ENCODE measurements at places on chromosomes 4 and X.

- DNase-seq: no peak
These were observed 174.2 kb upstream of the HAND2 start for GRCh38 chr4:173704201-173704600.

DNA sequence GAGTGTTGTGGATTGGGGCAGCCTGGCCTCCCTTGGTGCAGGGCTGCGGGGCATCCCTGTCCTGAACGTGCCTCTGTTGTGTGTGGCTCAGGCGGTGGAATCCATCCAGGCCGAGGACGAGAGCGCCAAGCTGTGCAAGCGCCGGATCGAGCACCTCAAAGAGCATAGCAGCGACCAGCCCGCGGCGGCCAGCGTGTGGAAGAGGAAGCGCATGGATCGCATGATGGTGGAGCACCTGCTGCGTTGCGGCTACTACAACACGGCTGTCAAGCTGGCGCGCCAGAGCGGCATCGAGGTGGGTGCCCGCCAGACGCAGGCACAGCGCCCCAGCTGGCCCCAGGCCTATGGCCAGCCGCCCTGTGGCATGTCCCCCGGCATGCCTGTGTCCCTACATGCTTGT lies 25.6 kb downstream of the MAEA start:
- no peak for DNase-seq

- no peak for DNase-seq
These were observed 49.5 kb upstream of the LNX1 start for GRCh38 chr4:53640576-53641453.

GRCh38 chrX:74506317-74507115 lies 85.2 kb downstream of the SLC16A2 start:
- DNase-seq: no peak

GRCh38 chrX:120999413-120999812 lies 13.9 kb upstream of the CT47A1 start:
- no peak for DNase-seq

- DNase-seq: peak; percentile 15
These were observed 133.6 kb upstream of the GIMD1 start for GRCh38 chr4:106502106-106502699.

- DNase-seq: no peak
These were observed 50.0 kb downstream of the CLCN5 start for GRCh38 chrX:49972328-49972860.

- no peak for DNase-seq
These were observed 421.4 kb upstream of the DIPK2B start for GRCh38 chrX:45622042-45622423.

GRCh38 chrX:21373637-21374162 lies 518 bp upstream of the CNKSR2 start:
- no peak for DNase-seq

GRCh38 chr4:96356591-96357370 lies 516.9 kb downstream of the PDHA2 start:
- DNase-seq: no peak

GRCh38 chr4:15343000-15343399 lies 84.8 kb upstream of the C1QTNF7 start:
- no peak for DNase-seq

GRCh38 chr4:148868191-148868590 lies 426.0 kb upstream of the NR3C2 start:
- no peak for DNase-seq

DNA sequence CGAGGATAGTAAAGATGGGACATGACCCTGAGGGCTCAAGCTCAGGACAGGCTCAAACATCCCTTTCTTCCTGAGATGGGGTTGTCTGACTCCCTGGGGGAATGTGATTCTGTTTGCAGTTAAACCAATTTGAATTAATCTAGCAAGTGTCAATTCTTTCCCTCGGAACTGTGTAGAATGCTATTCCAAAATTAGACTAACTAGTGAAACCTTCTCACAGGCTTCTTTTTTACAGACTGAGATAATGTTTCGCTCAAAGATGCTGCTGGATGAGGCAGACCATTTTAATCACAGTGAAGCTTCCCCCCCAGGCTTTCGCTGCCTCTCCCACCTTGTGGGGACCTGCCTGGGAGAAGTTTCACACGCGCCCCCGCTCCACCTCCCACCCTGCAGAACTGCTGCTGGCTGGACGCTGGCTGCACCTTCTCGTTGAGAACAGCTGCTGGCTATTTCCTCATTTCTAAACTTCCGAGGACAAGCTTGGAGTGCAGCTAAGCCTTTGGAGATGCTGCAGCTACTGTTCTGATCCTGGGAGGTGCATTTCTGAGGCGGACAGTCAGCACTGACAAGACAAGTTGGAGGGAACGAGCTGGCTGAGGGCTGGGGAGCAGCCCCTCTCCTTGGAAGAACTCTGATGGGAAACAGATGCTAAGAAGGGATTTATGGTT lies 297.8 kb downstream of the RAPGEF2 start:
- no peak for DNase-seq

- peak; percentile 3 for DNase-seq
These were observed 62.1 kb downstream of the RHOXF2B start for GRCh38 chrX:120015145-120016067.

DNA sequence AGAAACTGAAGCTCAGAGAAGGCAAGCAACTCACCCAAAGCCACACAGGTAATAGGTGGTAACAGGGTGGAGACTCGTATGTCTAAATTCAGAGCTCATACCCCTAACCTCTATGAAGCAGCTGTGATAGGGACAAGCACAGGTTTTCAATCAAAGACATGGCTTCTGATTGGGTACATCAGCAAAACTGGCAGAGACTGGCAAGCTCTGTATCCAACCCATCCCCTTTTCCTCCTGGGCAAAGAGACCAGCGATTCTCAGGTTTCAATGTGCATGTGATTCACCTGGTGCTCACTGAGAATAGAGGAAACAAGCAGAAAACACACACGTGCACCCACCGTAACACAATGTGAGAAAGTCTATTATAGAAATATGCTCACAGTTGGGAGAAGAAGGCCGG lies 153.0 kb downstream of the SMIM20 start:
- no peak for DNase-seq

DNA sequence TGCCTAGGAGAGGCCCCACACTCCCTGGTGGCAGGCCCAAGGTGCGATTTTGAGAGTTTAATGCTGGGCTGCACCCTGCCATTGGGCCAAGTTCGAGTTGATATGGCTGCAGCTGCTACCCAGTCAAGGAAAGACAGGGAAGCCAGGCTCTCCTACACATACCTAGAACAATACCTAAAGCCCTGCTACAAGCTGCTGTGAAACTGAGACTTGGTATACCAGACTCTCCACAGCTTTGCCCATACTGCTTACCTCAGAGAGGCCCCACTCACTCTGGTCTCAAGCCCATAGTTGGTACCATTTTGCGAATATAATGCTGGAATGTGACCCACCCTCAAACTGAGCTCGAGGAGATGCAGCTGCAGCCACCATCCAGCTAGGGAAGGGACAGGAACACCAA lies 147.7 kb upstream of the MAGEB2 start:
- DNase-seq: no peak

DNA sequence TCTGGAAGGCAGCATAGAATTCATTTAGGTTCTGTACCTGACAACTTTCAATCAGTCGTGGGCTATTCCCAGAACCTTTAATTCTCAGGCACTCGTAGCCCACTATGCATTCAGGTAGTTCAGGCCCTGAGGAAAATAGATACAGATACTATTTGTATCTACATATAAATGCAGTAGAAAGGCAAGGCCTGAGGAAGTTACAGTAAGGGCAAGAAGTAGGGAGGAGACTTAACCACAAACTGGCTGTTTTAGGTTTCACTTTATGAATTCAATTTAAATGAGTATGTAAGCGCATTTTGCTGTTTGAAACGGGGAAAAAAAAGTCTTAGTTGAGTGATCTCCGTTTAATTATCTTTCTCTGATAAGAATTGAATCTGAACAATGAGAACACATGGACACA lies 529.4 kb upstream of the ATOH1 start:
- no peak for DNase-seq

DNA sequence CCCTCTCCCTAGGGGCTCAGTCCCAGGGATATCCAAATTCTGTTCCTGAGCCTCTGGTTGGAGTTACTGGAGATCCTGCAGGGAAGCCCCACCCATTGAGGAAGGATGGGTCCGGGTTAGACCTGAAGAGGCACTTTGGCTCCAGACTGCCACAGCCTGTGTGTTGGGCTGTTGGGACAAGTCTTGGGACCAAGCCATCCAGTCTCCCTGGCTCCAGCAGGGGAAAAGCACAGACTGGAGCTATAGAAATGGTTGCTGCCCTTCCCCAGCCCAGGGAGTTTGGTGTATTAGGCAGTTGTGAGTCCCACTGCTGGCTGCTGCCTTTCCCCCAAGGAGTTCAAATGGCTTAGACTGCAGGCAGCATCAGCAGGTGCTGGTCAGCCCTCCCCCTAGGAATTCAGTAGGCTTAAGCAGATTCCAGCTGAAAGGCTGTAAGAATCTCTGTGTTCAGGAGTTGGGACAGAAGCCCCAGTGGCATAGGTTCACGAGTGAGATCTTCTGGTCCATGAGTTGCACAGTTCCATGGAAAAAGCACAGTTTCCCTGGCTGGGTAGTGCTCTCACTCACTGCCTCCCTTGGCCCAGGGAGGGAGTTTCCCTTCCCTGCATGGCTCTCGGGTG lies 344.0 kb upstream of the EPHA5 start:
- no peak for DNase-seq

DNA sequence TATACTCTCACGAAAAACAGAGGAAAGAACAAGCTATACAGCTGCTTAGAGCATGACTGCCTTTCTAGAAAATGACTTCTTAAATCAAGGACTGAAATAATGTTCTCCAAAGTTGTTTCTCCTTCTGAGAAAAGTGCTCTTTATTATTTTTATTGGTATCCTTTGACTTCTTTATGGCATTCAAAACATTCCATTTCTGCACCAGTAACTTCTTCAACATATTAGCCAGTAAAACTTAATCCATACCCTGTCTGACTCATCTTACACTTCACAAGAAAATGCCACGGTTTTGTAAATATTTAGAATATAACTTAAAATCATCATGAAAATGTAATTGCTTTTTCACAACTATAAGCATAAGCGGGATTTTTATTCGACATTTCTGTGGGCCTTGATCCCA lies 180.4 kb downstream of the NR3C2 start:
- DNase-seq: no peak

GRCh38 chr4:7418131-7418943 lies 16.4 kb downstream of the PSAPL1 start:
- no peak for DNase-seq

DNA sequence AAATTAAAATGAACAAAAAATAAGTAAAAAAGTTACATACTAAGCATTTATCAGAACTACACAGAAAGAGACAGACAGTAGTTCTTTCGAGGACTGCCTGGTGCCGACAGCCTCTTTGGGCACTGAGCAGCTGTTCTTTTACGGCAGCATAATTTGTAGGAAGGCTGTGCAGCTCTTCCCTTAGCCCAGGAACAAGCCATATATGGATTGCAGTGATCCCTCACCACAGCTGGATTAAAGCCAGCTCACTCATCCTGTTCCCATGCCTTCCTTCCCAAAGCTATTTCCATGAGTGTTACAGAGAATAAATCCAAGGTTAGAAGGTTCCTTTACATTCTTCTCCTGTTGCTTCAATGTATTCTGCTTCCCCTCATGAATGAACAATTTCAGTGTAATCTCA lies 71.7 kb downstream of the DDX60L start:
- DNase-seq: peak; percentile 35

DNA sequence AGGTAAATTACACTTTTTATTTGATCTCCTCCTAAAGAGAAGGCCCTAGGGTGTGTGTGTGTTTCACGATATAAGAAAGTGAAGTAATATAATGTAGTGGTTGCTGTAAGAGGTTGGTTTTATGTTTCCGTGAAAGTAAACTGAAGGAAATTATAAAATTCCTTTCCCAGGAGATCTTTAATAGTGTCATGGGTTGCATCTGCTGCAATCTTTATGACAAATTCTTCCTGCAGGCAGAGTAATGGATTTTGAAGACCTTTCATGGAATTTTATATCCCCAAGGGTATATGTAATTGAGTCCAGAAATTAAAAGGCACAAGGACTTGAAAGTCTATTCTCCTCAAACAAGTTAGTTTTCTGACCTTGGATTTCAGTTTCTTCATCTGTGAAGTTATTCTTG lies 538.6 kb downstream of the ANKRD50 start:
- no peak for DNase-seq

GRCh38 chr4:53905941-53906377 lies 158.4 kb downstream of the CHIC2 start:
- DNase-seq: peak; percentile 90

GRCh38 chr4:153322791-153323190 lies 21.7 kb upstream of the MND1 start:
- no peak for DNase-seq

DNA sequence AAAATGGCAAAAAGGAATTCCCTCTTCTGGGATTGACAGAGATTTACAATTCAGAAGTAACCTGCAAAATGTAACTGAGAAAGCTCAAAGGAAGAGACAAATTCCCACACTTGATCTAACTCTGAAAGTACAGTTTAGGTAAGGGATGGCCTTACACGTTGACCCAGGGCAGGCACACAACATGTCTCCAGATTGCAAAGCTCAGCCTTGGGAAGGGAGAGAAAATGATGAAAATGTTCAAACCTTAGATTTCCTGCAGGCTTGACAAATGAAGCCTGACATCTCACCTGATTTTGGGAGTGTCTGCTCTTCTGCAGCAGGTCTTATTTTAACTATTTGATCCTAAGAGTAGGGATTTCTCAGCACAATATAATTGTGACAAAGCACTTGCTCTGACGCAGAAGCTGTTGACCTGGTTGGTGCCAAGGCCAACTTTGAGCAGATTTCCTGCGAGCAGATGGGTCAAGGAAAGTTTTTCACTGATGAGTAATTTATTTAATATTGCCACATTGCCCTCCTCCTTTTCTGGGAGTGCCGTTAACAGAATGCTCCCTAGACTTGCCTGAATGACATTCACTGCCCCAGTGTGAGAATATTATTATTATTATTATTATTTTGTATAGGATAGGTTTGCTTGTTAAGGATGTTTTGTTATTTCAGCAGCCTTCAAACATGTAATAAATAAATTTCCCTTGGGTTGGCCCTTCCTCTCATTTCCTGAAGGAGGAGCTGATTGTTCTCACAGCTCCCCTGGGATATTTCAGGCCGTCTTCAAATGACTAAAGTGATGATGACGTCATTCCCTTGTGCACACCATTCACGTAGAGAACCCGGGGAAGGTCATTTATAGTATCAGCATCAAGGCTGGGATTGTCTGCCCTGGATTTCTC lies 157.1 kb downstream of the VEGFC start:
- no peak for DNase-seq

GRCh38 chrX:49186125-49187027 lies at the start of gene PRICKLE3:
Gene PRICKLE3 (minus strand): TSS chrX:49186373. CDS start chrX:49186297, 76 bp downstream.
- peak; percentile 54 for DNase-seq

DNA sequence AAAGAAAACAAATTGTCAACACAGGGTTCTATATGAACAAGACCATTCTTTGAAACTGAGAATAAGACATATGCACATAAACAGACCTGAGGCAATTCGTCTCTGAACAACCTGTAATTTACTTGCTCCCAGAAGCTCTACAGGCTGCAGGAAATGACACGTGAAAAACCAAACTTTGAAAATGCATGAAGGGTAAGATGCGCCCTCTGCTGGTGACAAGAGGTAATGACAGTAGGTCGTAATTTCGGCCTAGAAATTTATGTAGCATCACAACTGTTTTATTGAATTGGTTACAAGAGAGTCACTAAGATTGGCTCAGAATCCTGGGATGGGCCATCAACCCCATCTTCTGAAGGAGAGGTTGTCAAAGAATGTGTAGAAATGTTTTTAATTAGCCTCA lies 276.5 kb downstream of the PPP4R3C start:
- no peak for DNase-seq
